ENCODE measurements at places on chromosomes 12 and 14.

- ATAC-seq = no peak
Observed at GRCh38 chr14:100825713-100826331, at the start of gene MEG3. Gene MEG3 (plus strand): TSS chr14:100826118.

- ATAC-seq = no peak
Observed at GRCh38 chr12:130357729-130358330, 20.1 kb downstream of the PIWIL1 start.

GRCh38 chr12:6026998-6027397 lies 81.9 kb upstream of the ANO2 start:
- no peak for ATAC-seq

- no peak for ATAC-seq
Observed at GRCh38 chr12:78018939-78019338, 188.2 kb downstream of the NAV3 start.

- ATAC-seq = no peak
Observed at GRCh38 chr12:70332236-70332635, 33.9 kb upstream of the KCNMB4 start.

All from activated CD4-positive, CD25-positive, alpha-beta regulatory T cell treated with anti-CD3 and anti-CD28 coated beads, Interleukin-2, amount 50 U/mL, for 24 hours (primary cell).